ENCODE measurements at places on chromosomes 11 and 22.

- DNase-seq = peak; percentile 77
Measured at GRCh38 chr11:30346068-30346688, 23.3 kb downstream of the ARL14EP start.

GRCh38 chr11:133955945-133956421, 785 bp downstream of the IGSF9B start:
- peak; percentile 60 for DNase-seq

DNA sequence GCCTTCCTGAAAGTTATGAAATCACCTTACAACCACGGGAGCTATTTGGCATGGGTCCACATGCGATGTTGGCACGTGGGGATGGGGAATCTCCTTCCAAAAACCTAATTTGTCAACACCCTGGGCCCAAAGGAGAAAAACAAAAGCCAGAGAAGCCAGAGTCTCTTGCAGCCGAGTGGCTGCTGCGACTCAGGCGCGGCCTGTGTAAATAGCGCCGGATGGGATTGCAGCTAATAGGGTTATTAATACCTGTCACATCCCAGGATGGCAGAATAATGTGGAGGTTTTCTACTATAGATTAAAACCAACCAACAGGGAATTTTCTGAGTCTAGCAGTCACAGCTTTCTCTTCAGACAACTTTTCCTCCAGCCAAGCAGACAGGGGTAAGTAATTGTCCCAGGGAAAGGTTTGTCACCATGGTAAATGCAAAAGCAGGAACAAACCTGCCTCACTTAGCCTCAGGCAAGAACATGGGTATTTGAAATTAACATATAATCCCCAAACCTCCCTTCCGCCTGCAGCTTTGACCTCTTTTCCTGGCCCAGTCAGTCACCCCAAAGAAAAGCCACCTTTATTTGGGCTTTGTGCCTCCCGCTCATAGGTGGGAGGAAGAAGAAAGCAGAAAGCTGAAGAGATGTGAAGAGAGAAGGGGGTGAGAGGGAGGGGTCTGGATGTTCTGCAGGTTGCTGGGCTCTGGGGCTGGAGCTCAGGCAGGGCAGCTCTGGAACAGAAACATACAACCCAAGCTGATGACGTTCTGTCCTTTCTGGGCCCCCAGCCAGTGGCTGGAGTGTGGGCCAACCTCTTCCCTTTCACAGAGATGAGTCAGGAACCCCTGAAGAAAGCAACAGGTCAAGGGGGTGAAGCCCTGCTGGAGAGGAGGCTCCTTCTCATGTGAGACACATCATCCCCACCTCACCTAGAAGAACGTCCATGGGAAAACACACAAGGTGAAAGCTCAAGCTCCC, 376.5 kb downstream of the NXPE2 start:
- no peak for DNase-seq

- DNase-seq = peak; percentile 86
Measured at GRCh38 chr11:85137597-85137996, 489.5 kb downstream of the DLG2 start.

- no peak for DNase-seq
Measured at GRCh38 chr11:116970485-116971292, 127.5 kb downstream of the SIK3 start.

DNA sequence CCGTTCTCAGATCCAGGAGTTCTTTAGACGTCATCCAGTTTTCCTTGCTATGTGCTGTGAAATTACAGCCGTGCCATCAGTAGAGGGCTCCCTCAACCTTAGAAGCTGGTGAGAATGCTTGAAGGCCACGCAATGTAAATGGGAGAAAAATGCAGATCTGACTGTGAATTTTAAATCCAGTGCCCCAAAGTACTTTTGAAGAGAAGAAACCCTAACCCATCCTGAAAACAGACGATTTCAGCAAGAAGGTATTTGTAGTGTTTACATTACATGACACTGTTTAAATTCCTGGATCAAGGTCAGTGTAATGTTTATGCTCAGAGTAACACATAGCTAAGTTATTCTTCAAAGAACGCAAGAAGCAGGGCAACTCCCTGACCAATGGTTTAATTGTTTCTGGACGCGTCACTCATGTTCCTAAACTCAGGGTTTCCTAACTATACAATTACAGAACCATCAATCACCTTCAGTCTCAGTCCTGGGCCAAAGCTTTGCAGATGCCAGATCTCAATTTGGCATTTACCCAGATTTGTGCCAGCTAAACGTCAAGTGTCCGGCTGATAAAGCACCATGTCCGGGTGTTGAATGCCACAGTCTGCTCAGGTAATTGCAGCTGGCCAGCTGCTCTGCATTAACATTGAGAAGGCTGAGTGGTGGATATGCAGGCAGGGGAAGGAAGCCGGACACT, 38.2 kb downstream of the ADAMTS8 start:
- peak; percentile 32 for DNase-seq

- DNase-seq = peak; percentile 34
Measured at GRCh38 chr11:116424615-116425261, 348.0 kb downstream of the BUD13 start.

DNA sequence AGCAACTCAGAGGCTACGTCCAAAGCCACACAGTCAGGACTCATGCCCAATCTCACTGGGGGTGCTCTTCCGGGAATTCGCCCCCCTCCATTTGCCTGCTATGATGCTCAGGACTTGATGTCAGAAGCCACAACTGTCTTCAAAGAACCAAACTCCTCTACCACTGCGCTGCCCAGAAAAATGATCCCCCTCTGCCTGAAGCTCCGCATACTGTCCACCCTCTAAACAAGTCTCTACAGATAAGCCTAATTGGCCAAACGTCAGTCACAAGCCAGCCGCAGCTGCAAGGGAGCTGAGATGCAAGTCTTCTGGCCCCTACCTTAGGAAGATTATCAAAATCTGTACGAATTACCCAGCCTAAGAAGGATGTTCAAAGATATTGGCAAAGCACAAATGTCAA, 294.6 kb downstream of the BUD13 start:
- DNase-seq = no peak

DNA sequence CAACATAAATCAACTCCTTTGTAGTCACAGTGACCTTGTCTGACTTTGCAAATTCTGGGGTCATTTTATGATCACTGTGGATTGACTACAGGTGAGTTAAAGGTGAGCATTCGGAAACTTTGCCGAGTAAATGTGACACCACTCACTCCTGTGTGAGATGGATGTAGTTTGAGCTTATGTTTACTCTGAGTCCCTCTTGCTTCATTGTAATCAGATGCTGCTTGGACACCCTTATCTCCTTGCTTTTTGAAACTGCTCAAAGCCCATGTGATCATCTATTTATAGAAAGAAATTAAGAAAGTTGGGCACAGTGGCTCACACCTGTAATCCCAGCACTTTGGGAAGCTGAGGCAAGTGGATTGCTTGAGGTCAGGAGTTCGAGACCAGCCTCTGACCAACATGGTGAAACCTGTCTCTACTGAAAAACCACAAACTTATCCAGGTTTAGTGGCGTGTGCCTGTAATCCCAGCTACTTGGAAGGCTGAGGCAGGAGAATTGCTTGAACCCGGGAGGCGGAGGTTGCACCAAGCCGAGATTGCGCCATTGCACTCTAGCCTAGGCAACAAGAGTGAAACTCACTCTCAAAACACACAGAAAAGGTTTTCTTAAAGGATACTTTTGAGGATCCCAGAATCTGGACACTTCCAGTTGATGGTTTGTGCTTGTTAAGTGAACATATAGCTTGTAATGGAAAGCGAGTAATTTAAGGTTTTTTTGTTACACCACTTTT, 7.2 kb downstream of the FAM118A start:
- DNase-seq = no peak

DNA sequence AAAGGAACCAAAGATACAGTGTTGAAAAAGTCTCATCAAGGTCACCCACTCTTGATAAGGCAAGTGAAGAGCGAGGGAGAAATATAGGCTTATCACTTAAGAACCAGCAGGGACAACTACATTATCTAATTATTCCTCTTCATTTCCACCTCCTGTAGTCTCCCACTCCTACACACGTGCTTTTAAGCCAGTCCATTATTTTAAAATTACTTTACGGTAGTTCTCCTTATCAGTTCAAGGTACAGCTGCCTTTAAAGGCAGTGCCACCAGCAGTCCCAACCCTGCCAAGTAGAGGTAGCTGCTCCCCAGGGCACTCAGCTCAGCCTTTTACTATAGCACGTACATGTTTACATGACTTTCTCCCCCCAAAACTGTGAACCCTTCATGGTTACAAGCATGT, 161.5 kb upstream of the BLID start:
- no peak for DNase-seq

GRCh38 chr22:32073823-32074380, 30.8 kb downstream of the SLC5A1 start:
- no peak for DNase-seq

DNA sequence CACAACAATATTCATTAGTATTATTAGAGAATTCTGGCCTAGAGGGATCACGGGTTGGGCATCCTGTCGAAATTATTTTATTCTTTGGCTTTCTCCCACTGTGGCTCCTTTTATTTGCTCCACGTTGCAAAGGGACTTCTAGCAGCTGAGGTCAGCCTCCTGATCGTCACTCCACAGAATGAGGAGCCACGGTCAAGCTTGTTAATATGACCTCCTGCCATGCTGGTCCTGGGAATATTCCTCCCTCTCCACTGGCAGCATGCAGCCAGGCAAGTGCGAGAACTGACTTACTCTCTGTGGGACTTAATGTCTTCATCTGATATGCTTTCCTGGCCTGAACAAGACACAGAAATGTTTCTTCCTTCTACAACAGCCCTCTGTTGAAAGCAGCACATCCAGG, 20.9 kb downstream of the POU2AF3 start:
- DNase-seq = no peak

- DNase-seq = no peak
Measured at GRCh38 chr22:39900306-39901227, at the start of gene GRAP2. Gene GRAP2 (plus strand): TSS chr22:39901084. CDS start chr22:39947107, 46,023 bp downstream.

Data from DMS53 (cell line).